ENCODE measurements at places on chromosomes 7 and 10.

DNA sequence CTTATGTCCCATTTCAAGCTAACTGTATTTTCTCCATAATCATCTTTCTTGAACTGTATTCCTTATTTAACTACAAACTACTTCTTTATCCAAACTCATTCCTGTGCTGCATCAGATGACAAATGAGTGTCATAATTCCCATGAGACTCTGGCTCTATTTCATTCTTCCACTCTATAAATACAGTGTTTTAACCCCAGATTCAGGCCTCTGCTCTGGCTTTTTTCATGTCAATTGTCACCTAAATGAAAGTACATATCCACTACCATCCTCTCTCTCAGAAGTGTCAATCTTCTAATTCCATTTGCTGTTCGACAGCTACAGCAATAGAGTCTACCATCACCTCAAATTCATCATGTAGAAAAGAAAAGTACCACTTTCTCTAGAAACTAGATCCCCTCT is 172.7 kb downstream of the CACNA2D1 start:
- no peak for DNase-seq

GRCh38 chr7:107938456-107939250 is 47.7 kb downstream of the DLD start:
- DNase-seq = no peak

DNA sequence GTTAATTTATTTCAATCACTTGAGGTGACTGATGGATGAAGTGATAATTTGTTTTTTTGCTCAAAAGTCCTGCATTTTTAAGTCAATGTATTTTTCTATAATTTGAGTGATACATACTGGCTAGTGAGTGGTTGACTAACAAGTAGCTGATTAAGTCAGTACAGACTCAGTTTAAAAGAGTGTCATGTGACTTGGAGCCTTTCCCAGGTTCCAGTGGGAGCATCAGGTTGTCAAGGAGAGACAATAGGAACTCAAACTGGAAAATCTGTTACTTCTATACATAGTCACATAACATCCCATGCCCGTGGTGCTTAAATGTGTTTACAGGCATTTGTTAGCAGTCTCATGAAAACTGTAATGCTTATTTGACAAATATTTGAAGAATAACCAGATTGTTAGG is 154.7 kb downstream of the ANK3 start:
- peak; percentile 45 for DNase-seq

- no peak for DNase-seq
These were observed 515.7 kb upstream of the GALNT17 start for GRCh38 chr7:70616211-70616610.

DNA sequence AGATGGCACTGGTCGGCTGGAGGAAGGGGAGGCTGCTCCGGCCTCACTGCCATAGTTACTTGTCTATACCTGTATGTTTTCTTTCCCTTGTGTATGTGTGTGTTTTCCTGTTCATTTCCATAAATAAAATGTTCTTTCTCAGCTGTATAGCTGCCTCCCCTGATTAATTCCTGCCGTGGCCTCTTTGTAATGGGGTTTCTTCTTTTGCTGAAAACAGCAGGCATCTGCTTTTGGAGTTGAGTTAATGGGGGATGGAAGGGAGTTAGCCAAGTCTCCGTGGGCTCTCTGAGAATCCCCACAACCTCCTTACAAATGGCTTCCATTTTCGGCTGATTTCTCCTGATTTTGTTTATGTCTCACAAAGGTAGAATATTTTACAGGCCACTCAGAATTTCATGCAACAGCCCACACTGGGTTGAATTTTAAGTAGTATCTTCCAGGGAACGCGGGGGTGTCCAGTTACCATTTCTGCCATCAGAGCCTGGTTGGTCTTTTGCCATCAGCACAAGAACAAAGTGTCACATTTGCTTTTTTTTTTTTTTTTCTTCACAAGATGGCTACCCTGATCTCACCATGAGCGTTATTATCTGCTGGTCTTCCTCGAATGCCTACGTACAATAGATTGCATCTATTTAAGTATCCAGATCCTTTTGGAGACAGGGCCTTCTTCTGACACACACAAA is 88.1 kb upstream of the NRP1 start:
- DNase-seq = no peak

DNA sequence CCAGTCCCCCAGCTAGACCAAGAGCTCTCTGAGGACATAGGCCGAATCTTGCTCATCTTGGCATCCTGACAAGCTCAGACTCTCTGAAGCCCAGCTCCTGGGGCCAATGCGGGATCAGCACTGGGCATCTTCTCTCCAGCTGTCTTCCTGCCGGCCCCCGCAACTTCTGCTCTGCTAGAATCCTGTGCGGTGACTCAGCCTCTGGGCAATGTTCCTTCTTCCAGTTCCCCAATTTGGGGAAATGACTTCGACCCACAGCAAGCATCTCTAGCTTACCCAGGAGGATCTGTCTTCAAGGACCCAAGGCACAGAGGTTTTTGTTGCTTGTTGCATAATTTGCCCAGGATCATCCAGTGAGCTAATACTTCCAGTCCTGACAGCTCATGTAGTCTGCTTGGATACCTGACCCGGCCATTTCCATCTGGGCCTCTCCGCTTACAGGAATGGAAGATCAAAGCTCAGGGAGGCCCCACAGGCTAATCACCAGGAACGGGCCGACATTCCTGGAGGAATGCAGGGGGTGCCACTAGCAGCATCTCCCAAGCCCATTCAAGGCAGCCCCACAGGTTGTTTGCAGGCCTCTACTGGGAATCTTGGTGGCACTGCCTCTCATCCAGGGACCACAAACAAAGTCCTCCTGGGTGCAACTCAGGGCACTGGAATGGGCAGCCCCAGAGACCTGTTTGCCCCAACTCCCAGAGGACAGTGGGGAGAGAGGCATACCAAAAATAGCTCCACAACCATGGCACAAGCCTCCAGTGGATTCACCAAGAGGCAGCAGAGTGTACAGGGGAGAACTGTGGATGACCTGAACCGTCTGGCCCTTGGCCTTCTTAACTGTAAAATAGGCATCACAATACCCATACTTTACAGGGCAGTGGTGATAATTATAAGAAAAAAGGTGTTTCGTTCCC is 151.9 kb downstream of the NEURL1 start:
- peak; percentile 94 for DNase-seq

- DNase-seq = peak; percentile 72
These were observed 495.6 kb upstream of the KLF6 start for GRCh38 chr10:4280461-4281189.
